ENCODE measurements at places on chromosomes 4 and X.

DNA sequence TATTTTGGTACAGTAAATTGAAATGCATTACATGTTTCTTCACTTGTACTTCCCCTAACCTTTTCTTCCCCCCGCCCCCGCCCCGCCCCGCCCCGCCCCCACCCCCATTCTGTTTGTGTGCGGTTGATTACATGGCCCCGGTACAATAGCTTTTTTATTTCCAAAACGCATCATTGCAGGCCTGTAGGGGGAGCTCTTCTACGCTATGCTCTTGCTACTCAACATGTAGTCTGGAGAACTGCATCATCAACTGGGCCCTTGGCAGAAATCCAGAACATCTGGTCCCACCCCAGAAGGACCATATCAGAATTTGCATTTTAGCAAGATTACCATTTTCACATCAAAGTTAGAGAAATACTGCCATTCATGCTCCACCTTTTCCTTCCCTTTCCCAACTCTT, 333.3 kb upstream of the DDX53 start:
- DNase-seq: peak; percentile 29

DNA sequence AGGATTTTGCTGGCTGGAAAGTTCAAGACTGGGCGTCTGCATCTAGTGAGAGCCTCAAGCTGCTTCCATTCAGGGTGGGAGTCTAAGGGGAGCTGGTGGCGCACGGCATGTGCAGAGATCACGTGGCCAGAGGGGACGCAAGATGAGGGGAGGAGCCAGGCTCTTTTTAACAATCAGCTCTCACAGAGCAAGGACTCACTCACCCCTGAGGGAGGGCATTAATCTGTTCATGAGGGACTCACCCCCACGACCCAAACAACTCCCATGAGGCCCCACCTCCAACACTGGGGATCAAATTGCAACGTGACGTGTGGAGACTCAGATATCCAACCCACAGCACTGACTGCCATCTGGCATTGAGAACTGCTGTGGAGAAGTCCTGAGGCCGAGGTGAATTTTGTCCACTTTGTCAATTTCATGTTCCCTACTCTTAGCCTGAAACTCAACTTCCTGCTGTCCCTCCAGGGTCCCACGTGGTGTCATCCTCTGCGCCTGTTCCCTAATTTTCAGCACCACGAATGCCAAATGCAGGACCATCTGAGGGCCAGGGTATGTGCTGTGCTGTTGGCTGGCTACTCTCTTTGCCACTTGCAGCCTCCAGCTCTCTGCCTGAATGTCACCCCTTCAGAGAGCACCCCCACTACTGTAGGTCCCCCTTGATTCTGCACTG, 5.6 kb downstream of the ZFP92 start:
- DNase-seq: no peak

DNA sequence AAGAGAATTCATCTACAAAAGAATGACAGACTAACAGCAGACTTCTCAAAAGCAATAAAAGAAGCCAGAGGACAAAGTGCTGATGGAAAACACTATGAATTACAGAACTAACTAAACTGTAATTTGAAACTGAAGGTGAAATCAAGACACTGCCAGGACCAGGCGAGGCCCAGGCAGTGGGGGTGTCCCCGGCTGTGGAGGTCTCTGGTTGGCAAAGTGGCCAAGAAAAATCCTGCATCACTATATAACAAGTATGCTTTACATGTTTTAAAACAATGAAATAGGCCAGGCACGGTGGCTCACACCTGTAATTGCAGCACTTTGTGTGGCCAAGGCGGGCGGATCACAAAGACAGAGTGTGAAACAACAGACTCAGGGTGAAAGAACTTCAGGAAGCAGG, 32.9 kb downstream of the CHM start:
- no peak for DNase-seq

DNA sequence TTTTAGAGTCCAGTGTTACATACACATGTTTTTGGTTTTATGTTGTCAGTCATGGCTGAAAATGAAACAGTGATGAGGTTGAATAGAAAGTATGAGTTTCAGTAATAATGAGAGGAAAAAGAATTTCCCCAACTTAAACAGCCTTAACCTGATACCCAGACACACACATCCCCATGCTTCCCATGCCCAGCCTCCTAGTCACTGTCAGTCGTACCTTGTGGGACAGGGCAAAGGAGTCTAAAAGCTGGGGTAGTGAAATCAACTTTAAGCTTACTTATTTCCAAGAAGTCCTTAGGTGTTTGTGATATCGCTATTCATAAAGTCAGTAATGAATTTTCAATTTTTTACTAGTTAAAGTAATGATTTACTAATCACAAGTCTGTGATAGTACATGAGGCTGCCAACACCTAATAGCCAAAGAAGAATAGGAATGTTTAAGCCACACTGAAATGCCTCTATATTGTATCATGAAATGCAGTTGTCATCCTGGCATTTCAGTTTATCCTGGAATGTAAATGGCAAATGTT, 24.3 kb upstream of the GPR34 start:
- no peak for DNase-seq

DNA sequence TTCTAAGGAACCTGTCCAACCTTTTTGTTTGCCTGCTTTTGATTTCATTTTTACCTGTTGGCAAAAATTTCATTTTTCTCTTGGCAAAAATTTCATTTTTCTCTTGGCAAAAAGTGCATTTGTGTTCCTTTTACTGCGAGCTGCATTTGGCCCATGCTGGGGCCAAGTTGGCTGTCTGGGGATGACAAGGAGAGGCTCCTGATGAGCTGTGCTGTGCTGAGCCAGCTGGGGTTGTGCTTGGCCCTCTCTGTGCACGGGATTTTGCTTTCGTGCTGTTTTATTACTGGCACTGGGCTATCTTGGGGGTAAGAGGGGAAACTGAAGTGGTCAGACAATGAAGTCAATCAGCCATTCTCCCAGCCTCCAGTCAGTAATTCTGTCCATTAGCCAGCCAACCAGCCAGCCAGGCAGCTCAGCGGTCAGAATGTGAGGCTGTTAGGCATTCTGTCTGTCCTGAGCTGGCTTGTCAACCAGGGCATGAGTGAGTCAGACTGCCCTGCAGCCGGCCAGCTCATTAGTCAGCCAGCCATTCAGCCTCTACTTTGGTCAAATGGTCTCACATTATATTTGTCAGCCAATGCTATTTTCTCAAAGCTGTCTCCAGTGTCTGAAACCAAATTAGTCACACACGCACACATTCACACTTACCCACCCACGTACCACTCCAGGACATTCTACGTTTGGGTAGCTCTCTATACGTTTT, 56.9 kb upstream of the PRPS1 start:
- no peak for DNase-seq

DNA sequence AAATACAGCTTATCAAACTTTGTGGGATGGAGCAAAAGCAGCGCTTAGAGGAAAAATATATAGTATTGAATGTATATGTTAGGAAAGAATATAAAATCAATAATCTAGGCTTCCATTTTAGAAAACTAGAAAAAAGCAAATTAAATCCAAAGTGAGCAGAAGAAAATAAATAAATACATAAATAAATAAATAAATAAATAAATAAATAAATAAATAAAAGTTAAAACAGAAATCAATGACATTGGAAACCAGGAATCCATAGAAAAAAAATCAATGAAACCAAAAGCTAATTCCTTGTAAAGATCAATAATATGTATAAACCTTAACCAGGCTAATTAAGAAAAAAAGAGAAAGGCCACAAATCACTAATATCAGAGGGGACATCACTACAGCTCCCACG, 141.8 kb upstream of the C1QTNF7 start:
- no peak for DNase-seq

DNA sequence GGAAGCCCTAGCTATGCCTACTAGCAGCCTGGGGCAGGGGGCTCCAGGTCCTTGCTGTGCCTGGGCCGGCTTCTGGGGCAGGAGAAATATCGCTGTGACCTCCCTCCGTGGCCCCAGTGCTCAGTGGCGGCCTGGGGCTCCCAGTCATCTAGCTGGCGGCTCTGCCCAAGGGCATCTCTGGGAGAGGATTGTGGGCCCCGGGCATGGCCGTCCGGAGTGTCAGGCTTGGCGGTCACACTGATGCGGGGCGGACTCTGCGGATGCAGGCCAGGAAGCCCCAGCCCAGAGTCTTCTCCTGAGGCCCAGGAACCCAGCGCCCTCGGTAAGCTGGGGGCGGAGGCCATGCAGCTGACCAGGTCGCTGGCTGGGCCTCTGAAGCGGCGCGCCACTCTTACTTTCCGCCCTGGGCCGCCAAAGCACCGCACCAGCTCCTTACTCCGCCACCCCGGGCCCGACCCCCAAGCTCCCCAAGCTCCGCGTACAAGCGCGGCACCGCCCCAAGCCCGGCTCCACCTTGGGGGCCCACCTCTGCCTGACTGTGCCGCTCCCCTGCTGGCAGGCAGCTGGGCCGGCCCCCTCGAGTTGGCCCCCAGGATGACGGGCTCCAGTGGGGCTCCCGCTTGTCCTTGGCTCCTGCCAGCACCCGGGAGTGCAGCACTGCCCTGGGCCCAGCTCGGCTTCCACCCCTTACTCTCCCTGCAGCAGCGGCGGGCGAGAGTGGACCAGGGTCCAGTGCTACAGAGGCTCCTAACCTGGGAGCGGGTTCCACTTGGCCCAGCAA, 720.0 kb downstream of the PCDH18 start:
- no peak for DNase-seq

- DNase-seq: peak; percentile 80
Observed at GRCh38 chrX:19846995-19847790, 40.2 kb downstream of the SH3KBP1 start.

DNA sequence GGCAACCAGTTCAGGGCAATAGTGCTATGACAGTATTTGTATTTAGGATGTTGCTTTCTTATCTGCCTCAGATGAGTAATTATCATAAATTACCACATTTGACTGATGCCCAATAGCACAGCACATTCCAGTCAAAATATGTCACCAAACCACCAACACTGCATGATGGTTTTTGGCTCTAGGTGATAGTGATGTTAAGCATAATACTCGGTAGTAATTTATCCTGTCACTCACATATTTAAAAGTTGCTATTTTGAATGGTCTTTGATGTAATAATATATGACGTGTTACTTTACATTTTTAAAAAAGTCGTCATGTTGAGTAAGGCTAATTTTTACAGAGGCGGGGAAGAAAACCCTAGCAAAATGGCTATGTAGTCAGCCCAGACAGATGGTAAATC, 42.5 kb downstream of the UNC5C start:
- no peak for DNase-seq

GRCh38 chr4:10171055-10171454, 54.5 kb upstream of the WDR1 start:
- no peak for DNase-seq

DNA sequence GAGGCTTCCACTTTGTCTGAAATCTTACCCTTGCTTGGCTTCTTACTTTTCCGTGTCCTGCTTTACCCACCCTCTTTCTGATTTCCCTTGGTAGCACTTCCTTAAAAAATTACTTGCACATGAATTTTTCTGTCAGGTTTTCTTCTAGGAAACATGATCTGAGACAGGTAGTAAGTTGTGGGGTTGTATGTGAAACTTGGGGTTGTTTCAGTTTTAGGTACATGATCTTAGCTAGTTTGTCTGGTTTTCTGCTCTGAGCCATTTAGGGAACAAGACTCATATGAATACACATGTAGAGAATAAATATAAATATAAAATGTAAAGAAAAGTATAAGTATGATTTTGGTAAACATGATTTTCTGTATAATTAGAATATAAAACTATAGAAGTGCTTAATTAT, 17.4 kb upstream of the ARMCX2 start:
- no peak for DNase-seq

DNA sequence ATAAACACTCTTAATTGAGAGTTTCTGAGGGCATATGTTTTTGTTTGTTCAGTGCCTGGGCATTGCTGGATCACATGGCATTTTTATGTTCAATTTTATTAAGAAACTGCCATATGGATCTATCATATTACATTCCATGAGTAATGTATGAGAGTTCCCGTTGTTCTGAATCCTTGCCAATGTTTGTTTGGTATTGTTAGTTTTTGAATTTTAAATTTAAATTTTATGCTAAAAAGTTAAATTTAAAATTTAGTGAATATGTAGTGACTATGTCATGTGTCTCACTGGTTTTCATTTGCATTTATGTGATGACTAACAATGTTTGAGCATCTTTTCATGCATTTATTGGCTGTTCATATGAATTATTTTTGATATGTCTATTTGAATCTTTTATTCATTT, 54.8 kb upstream of the GEMIN8 start:
- DNase-seq: no peak

DNA sequence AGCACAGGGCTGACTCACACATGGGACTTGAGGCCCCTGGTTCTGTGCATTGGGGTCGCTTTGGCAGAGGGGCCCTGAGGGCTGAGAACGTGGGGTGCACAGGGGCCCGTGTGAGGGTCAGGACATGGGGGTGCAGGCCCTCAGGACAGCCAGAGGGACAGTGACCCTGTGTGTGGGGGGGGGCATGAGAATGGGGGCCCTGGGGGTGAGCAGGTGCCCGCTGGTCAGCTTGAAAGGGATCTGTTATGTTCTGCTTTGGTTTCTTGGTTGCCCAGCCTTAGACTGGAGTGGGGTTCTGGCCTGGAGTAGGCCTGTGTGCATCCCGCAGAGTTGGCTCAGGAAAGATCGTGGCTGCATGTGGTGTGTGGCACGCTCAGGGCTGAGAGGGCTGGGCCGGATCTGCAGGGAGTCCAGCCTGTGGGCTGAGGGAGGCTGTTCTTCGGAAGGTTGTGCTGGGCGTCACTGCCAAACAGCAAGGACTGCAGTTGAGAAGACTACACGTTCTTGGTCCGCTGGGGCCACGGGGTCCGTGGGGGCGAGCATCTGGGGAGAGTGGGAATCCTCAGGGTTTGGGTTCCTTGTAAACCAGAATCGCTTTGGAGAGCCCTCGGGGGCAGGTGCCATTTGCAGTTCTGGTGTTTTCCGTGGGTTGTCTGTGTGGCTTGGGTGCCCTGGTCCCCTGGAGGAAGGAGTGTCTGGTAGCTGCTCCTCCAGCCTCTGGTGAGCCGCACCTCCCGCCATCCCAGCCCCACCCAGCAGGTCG, 15.2 kb upstream of the UVSSA start:
- DNase-seq: no peak

- peak; percentile 58 for DNase-seq
Observed at GRCh38 chr4:74370912-74371311, 6.0 kb downstream of the EREG start.

- no peak for DNase-seq
Observed at GRCh38 chr4:89757154-89757719, 79.7 kb downstream of the SNCA start.

- no peak for DNase-seq
Observed at GRCh38 chr4:94650134-94650495, 107.6 kb upstream of the BMPR1B start.

DNA sequence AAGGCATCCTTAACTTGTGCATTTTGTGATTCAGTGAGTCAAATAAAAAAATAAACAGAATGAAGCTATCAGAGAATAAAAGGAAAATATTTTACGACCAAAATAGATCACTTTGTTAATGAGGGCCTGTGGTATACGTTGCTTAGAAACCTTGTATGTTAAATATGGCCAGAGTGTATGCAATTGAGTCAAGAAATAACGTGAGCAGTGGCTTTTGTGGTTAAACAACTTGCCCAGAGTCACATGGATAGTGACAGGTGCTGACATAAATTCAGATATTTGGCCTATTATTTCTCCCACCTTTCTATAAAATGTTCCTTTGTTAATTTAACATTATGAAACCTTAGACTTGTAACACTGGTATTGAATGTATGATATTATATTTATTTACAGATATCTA, 393.4 kb downstream of the PABPC4L start:
- DNase-seq: no peak

Measured in HL-60 (cell line).